ENCODE measurements at places on chromosomes 5 and 9. TPM values are rescaled to one million over a fixed set of nuclear protein-coding genes. Genes with fewer than 3 reads are reported as not detected.

GRCh38 chr9:132082188-132082587 lies 2.5 kb upstream of the MED27 start:
- no peak for DNase-seq

- DNase-seq: peak; percentile 18
Observed at GRCh38 chr5:73122875-73123810, 2.8 kb downstream of the TMEM171 start.

- DNase-seq: peak; percentile 59
Observed at GRCh38 chr5:181223729-181224389, 778 bp downstream of the TRIM41 start.

DNA sequence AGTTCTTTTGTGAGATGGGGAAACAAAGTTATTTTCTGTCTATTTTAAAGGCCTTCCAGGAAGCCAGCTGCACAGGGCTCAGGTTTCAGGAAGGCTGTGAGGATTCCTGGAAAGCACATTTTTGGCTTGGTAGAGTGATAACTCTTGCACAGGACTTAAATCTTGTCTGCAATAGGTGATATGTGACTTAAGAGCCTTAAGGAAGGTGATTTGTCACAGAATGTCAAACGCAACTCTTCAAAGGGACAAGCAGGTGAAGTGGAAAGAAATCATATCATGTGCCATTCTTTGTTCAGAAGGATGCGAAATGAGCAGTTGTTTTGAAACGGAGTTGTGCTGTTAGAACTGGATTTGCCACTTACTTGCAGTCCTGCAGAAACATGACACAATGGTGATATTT lies 459.3 kb downstream of the MAT2B start:
- no peak for DNase-seq

GRCh38 chr5:169085212-169085611 lies 215.7 kb downstream of the SLIT3 start:
- no peak for DNase-seq

DNA sequence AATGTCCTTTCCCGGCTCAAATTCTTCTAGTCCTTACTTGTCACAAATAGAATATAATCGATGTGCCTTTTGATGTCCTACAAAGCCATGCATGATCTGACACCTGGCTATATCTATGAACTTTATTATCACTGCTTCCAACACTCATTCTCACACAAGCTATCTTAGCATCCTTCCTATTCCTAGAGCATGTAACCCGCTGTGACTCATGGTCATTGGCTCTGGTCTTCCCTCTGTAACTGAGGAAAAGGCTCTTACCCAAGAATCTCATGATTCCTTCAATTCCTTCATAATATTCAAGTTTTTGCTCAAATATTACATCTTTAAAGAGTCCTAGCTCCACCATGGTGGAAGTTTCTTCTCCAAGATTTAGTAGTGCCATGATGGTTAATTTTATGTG lies 480.0 kb upstream of the PAPPA start:
- DNase-seq: no peak

GRXCR2 gene
- not detected for total RNA-seq

C6 gene
- not detected for total RNA-seq

- DNase-seq: no peak
Observed at GRCh38 chr9:3200331-3200774, 325.4 kb downstream of the RFX3 start.

OXCT1 gene
- 76.1 TPM for total RNA-seq

PCDHB15 gene
- total RNA-seq: not detected

GRCh38 chr5:133652951-133653759 lies 40.8 kb upstream of the FSTL4 start:
- no peak for DNase-seq

ARSI gene
- total RNA-seq: not detected

INIP gene
- total RNA-seq: 31.1 TPM

GRCh38 chr5:35850967-35851680 lies 5.6 kb upstream of the IL7R start:
- DNase-seq: no peak

DNA sequence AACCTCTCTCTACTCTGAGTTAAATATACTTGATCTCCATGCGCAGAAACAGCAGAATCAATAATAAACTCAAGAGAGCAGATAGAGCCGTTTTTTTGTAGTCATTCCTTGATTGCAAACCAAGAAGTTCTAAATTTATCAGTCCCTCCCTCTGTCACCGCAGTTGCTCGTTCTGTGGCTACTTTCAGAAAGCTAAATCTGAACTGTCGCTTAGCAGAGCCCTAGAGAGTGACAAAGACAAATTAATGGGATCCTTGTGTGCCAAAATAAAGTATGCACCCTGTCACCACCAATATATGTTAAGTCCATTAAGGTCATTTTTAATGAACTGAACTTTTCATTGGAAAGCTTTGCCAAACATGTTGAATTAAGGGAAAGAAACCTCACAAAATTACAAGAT lies 218.3 kb downstream of the ADAMTSL1 start:
- DNase-seq: no peak
